ENCODE measurements at places on chromosomes 6 and 20.

- DNase-seq = no peak
Measured at GRCh38 chr20:58130581-58130980, 97.9 kb downstream of the ANKRD60 start.

- peak; percentile 28 for DNase-seq
Measured at GRCh38 chr20:58818586-58819285, 32.0 kb downstream of the GNAS-AS1 start.

DNA sequence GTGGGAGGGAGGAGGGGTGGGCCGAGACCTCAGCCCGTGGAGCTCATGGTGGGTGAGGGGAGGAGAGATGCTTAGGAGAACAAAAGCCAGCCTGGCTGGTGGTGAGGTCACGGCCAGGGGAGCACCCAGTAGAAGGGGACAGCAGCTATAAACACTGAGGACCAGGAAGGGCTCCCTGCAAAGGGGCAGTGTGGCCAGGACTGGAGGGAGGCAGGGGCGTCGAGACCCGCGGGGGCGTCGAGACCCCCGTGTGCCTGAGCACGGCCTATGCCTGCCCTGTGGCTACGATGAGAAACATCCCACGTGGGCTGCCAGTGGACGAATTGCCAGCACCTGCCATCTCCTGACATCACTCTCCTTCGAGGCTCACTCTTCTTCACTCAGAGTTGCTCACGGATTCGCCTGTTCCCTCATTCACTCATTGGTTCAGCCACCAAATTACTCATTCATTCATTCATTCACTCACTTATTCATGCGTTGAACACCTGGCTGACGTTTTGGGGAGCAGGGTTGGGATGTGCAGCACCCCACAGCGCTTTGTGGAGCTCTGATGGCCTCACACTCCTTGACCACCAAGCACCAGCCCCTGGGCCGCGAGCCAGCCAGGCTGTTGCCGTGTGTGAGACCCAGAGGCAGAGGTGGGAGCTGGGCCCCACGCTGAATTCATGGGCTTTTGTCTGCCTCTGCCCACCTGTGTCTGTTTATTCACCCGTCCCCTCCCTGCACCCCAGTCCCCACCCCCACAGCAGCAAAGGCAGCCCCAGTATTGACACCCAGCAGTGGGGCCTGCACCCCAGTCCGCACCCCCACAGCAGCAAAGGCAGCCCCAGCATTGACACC, 61.2 kb upstream of the BHLHE23 start:
- no peak for DNase-seq

GRCh38 chr6:163354761-163355425, 59.6 kb upstream of the QKI start:
- no peak for DNase-seq

DNA sequence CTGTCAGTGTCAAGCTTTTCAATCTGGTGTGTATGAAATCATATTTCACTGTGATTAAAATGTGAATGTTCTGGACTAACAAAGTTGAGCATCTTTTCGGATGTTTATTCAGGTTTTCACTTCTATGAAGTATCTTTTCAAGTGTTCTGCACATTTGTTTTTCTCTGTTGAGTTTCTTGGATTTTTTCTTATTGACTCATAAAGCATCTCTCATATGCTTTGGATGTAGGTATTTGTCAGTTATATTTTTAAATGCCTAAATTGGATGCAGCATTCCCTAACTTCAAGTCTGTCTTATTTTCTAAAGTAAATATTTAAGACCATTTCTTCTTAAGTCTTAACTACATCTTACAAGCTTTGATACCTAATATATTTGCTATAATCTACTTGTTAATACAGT, 398.0 kb downstream of the PLCB1 start:
- DNase-seq = no peak

- no peak for DNase-seq
Measured at GRCh38 chr6:13877051-13877450, 47.7 kb upstream of the RNF182 start.

DNA sequence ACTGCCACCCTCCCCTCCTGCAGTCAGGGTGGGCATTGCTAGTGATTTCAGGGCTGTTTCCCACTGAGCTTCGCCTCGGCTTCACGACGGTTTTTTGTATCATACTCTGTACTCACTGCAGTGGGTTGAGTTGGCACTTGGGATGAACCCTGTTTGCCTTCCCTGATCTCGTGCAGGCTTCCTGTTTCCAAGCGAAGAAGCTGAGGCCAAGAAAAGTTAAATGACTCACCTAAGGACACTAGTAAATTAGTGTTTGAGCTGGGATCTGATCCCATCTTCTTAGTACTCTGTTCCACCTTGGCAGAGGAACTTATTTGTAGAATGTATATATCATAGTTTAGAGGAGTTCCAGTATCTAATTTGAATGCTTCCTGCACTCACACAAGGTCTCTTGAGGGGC, 50.3 kb upstream of the VSTM2L start:
- DNase-seq = no peak

Measured in breast epithelium (tissue), 4 donors.